ENCODE measurements at places on chromosomes 3 and 15.

GRCh38 chr15:56366211-56366610, 985 bp downstream of the TEX9 start:
- DNase-seq: no peak

- no peak for DNase-seq
Observed at GRCh38 chr3:101458387-101458786, 54.6 kb downstream of the SENP7 start.

DNA sequence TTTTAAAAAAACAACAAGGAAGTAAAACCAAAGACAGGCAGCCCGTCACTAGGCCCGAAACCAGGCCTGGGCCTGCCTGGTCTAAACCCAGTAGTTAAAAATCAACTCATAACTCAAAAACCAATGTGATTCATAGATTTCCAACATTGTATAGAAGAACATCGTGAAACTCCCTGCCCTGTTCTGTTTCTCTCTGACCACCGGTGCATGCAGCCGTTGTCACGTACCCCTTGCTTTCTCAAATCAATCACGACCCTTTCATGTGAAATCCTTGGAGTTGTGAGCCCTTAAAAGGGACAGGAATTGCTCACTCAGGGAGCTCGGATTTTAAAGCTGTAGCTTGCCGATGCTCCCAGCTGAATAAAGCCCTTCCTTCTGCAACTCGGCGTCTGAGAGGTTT, 89.5 kb downstream of the DCLK3 start:
- DNase-seq: no peak

GRCh38 chr3:148093753-148094152, 604.0 kb upstream of the AGTR1 start:
- no peak for DNase-seq

DNA sequence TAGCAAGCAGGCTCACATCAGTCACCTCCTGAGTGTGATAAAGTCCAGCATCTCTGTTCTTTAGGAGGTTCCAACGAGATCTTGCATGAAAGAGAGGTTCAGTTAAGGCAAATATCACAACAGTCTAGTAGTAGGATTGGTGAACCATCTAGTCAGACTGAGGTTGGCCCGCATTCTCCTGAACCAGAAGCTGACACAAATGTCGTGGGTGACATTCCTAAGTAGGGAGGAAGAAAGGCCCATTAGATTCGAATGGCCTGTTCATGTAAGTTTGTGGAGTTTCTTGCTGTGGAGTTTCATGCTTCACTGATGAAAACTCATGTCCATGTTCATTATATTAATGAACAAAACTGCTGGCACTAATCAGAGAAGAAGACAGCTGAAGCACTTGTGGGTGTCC, 66.7 kb upstream of the XCR1 start:
- no peak for DNase-seq

GRCh38 chr3:69020424-69020823, 6.9 kb upstream of the EOGT start:
- DNase-seq: no peak

- DNase-seq: no peak
Observed at GRCh38 chr3:10702961-10703740, 112.9 kb upstream of the SLC6A11 start.

DNA sequence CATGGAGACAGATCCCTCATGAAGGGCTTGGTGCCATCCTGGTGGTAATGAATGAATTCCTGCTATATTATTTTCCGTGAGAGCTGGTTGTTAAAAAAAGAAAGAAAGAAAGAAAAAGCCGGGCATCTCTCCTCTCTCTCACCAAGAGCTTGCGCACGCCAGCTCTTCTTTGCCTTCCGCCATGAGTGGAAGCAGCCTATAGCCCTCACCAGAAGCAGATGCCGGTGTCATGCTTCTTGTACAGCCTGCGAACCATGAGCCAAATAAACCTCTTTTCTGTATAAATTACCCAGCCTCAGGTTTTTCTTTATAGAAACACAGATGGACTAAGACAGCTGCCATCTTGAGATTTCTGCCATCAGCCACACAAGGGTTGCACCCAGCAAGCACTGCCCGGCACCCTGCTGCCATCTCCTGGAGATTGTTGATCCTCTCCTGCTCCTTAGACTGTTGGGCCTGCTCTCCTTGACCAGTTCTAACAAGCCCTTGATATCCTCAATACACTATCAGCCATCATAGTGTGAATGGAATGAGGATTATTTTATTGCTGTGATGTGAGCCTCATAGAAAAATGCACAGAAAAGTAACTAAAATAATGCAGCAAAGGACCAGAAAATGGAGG, 3.5 kb upstream of the AHSG start:
- DNase-seq: no peak

DNA sequence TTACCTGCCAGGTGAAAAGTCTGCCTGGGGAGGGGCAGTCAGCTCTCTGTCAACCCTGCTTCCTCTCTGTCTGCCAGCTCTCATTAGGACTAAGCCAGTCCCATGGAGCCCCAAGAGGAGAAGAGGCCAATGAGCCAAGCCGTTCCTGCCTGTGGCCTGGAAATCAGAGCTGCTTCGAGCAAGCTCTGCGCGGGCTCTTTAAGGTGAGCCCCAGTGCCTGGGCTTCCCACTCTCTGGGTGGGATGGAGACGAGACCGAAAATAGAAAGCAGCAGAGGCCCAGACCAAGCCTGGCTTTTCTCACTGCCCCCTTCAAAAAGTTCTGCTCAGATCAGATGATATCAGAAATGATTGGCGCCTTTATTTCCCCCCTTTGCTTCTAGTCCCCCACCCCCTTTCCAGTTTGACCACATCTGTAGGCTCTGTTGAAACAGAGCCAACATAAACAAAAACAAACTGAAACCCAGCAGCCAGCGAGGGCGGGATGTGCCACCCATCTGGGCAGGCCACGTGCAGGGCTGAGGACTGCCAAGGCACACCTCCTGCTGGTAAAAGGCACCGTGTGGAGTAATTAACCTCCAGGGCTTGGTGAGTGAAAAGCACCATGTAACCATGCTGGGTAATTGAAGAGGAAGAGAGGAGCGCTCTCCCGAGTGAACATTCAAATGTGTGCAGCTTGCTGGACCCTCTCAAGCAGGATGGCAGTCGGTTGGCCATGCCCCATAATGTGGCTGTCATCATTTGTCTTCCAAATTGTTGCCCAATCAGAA, 471.0 kb upstream of the PROK2 start:
- DNase-seq: peak; percentile 60

DNA sequence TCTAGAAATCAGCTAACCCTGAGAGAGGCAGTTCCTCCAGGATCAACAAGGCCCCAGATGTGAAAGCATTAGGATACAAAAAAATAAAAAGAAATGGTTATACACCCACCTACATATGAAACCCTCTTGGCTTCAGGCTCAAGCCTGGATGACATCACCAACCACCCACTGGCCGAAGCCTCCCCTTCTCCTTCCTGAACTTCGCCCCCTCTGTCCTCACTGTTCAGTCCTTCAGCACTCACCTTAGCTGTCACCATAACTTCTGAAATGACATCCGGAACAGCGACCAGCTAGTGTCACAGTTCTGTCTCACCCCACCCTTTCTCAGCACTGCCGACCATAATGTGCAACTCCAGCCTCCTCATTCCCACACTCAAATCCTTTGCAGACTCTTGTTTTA, 98.7 kb downstream of the PLCH1 start:
- DNase-seq: no peak

- no peak for DNase-seq
Observed at GRCh38 chr3:194337965-194338753, 13.0 kb downstream of the CPN2 start.

- no peak for DNase-seq
Observed at GRCh38 chr15:100254285-100254684, 87.5 kb downstream of the ADAMTS17 start.
